Keratinocyte (primary cell): ENCODE measurements at places on chromosomes 12 and 14. TPM values are rescaled to one million over a fixed set of nuclear protein-coding genes. Genes with fewer than 3 reads are reported as not detected.

DNA sequence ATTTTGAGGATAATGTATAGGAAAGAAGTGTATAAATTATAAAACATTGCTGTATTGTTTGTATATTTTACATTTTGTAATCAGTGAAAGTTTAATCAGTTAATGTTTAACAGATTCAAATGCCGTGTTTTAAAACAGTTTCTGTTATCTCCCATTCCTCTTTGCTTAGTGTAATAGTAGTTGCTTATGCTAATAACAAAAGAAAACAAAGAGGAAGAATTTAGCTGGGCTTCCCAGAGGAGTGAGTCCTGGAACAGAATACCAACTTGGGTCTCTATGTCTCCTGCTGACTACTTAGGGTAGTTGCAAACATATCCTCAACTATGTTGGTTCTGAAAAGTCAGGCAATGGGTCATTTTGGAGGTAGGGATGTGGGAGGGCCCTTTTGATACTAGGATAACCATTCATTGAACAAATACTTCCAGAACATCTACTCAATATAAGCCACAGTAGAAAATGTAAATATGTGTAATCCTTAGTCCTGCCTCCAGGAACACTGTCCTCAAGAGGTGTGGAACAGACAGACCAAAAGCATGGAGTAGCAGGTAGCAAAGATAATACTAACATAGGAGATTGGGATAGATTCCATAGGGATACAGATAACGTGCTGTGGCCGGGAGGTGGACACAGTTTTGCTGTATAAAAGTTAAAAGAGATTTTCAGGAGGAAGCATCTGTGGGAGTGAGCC, 36.1 kb upstream of the EVL start:
- DNase-seq = no peak

DNA sequence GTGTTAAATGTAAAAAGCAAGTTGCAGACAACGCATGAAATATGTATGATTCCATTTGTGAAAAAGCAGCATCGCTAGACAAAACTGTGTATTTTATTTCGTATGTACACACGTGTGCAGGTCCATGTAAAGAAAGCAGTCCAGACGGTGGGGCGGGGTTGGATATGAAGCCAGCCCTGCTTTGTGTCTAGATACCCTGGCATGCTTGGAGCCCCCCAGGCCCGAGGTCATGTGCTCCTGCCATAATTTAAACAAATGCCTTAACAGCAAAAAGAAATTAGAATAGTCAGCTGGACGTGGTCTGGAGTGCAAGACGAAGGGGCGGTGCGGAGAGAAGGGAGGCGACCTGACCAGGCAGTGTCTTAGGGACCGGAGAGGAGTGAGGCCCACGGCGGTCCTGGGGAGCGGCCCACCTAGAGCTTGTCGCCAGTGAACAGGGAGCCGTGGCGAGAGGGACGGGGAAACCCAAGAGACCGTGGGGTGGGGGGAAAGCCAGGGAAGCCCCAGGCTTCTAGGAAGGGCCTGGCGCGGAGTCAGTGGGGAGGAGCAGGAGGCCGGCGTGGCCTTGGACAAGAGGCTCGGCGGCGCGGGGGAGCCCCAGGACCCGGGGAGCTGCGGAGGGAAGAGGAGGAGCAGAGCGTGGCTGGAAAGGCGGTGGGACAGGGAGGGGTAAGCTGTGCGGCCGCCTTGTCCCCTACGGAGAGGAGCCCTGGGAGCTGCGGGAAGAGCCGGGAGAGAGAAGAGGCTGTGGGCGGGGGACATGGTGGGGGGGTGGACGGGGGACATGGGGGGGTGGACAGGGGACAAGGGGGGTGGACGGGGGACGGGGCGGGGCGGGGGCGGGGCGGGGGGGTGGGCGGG, 118.5 kb upstream of the C14orf180 start:
- no peak for DNase-seq

Gene TMTC2
- 3.4 to 3.8 TPM (median 3.7 TPM) in 3 replicates for polyA plus RNA-seq

DNA sequence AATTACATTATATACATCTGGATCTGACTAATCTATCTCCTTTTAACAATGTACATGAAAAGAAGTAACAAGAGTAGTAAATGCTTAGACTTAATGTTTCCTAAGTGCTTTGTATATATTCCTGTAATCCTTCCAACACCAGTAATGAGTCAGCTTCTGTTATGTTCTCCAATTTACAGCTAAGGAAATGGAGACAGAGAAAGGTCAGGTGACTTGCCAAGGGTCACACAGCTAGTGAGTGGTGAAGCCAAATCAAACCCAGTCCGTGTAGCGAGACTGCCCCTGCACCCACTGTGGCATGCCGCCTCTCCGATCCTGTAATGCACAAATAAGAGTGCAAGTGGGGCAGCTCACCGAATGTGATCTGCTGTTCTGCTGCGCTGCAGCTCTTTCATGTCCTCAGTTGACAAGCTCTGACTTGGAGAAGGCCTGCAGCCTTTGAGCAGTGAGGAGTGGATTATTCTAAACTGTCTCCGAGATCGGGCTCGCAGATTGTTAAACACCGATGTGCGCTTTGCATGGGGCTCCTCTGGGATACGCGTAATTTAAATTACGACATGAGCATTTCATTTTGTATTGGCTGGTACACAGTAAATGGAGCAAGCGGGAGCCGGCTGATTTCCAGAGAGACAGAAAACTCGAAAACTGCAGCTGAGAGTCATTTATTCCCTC, 65.1 kb upstream of the KTN1 start:
- DNase-seq = no peak
